AG09309 (cell line): ENCODE measurements at places on chromosomes 6 and 20.

DNA sequence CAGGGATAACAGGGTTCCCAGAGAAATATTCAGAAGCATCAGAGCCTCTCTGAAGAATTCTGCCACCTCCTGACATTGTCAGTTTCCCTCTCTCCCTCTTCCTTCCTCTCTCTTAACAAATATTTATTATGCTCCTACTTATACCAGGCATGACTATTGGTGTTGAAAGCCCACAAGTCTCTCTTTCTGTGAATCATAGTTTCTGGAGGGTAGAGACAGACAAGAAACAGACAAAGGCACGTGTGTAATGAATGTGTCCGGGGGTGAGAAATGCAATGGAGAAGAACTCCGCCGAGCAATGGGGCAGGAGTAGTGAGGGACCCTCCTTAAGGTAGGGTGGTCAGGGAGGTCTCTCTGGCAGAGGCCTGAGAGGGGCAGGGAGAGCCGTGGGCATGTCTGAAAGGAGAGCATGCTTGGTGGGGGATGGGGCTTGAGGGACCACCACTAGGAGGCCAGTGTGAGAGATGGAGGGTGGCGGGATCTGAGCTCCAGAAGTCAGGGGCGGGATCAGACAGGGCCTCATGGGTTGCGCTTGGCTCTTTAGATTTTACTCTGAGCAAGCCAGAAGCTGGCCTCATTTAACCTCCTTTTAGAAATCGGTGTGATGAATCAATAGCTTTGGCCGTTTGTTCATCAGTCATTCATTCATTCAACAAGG, 57.3 kb downstream of the EYA2 start:
- no peak for DNase-seq

- DNase-seq, result no peak
These were observed 50.7 kb downstream of the EZR start for GRCh38 chr6:158768436-158768835.

DNA sequence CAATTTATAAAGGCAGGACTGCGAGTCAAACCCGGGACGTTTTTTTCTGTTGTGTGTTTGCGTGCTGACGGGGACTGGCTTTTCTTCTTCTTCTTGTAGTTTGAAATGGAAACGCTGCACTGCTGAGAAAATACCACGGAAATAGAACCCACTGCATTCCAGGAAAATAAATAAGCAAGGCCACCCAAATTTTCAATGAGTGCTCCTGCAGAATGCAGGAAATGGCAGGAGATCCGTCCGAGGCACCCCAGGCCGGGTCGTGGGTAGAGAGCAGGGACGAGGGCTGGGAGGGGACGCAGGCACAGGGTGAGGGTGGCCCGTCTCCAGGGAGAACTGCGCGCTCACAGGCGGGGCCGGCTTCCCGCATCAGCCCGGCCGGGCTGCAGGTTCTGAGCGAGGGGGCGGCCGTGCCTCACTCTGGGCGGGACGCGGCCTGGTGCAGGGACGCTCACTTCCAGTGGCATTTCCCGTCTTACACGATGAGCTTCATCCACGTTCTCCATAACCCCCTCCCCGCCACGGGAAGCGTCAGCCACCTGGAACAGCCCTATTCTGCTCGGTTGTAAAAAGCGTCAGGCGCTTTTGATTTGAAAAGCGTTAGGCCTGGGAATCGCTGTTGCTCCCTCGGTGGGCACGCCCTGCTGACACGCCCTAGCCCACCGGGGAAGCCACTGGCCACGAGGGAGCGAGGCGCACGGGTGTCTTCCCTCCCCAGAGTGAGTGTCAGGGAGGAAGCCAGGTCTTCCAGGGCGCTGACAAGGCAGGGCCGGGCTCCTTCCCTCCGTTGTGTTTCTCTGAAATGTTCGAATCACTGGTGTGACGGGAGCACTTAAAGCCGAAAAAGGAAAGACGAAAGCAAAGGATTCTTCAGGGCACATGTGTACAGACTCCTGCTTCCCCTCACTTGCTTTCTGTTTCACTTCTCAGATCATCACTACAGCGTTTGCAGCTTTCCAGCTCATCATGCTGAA, 17.9 kb upstream of the EXOC2 start:
- DNase-seq, result peak; percentile 18

DNA sequence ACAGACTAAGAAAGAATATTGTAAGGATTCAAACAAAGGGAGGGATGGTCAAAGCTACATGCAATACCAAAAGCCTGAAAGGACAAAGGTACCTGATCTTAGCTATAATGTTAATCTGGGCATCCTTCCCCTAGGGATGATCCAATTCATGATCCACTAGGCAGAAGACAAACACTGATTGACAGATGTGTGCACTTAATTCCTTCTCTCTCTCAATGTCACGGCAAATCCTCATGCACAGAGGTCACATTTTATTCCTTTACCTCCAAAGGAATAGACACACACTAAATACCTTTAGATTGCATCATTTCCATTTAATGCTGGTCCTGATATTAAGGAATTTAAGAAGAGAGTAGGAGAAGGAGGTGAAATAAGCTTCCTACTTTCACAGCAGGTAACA, 73.4 kb downstream of the ZNF133 start:
- DNase-seq, result no peak

GRCh38 chr6:159163901-159164370, 5.3 kb upstream of the FNDC1 start:
- DNase-seq, result no peak

DNA sequence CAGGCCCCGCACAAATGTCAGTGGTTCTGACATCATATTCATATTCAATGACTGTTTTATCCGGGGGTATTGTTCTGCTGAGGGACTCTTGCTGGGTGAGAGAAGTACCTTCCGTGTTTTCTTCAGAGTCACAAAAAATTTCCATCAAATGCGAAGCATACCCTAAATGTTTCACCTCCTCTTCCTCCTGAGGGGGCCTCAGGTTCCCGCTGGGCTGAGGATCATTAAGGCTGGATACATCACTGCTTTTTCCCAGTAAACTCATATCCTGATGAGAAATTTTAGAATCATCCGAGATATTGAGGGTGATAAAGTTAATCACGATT, 42.8 kb downstream of the IL20RA start:
- DNase-seq, result no peak

GRCh38 chr6:114342826-114343781, at the start of gene HS3ST5:
TSS of gene HS3ST5 (minus strand) at chr6:114343023. CDS start at chr6:114062845, 280,178 bp downstream.
- DNase-seq, result no peak

DNA sequence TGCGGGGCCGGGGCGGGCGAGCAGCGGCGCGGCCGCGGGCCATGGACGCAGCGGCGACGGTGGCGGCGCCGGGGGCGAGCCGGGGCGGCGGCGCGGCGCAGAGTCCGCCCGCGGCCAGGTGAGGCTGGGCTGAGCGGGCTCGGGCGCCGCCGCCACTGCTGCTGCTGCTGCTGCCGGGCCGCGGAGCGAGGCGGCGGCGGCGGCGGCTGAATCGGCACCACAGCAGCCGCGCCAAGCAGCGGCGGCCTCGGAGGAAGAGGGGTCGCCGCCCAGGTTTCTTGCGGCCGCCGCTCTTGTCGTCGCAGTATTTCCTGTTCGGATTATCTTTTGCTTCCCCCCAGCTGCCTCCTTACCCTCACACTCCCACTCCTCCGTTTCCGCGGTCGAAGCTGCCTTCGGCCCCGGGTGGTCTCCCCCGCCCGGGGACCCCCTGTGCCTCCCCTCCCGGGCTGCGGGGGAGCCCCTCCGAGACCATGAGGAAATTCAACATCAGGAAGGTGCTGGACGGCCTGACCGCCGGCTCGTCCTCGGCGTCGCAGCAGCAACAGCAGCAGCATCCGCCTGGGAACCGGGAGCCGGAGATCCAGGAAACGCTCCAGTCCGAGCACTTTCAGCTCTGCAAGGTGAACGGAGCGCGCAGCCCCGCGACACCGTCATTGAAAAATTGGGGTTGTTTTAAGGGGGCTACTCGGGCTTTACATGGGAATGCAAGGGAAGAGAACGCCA, at the start of gene STXBP5:
Gene STXBP5 (plus strand): TSS at position 358 of the 726 bp plus-strand sequence. CDS start 116 bp downstream, at position 474.
- no peak for DNase-seq

GRCh38 chr6:73388433-73388799, 6.2 kb upstream of the DDX43 start:
- no peak for DNase-seq

DNA sequence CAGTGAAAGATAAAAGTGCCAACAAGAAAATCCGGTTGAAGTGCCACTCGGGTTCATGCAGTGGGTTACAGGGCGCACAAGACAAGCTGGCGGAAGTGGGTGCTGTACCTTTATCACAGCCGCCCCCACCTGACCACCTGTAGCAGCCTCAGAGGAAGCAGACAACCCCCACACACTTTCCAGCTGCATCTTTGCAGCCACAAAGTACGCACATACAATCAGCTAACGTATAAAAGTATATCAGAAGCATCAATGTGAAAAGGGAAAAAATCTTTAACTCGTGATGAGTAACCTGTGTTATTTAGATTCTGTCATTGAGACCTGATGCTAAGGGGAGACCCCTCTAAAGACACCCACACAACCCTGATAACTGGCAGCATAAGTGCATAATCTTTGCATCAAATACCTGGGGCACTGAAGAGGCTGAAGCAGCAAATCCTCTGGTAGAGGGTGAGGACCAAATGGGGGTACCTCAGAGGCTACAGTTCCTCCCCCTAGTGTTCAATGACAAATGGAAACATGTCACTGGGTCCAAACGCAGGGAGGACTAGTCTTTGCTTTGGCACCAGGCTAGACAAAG, 22.1 kb downstream of the BACH2 start:
- no peak for DNase-seq

DNA sequence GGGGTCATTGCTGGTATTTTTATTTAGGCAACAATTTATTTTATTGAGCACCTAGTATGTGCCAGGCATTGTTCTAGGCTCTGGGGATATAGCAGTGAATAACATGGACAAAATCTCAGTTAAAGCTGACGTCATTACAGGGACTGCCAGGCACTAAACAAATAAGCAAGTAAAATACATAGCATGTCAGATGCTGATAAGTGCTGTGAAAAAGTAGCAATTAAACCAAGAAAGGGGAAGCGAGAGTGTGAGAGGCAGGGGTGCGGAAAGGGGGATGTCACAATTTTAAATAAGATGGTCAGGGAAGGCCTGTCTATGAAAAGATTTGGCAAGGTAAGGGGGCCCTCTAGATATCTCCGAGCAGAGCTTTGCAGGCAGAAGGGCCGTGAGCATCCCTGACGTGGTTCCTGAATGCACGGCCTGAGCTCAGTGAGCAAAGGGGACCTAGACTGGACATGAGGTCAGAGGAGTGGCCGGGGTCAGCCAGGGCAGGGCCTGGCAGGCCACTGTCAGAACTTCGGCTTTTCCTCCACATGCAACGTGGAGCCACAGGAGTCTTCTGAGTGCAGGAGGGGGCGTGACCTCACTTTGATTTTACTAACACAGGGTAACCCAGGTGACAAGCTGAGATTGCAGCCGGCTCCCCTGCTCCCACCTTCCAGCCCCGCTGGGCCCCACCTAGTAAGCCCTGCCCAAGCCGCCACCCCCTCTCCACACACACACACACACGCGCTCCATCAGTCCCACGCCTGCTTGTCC, 24.2 kb upstream of the SIRPA start:
- DNase-seq, result no peak

DNA sequence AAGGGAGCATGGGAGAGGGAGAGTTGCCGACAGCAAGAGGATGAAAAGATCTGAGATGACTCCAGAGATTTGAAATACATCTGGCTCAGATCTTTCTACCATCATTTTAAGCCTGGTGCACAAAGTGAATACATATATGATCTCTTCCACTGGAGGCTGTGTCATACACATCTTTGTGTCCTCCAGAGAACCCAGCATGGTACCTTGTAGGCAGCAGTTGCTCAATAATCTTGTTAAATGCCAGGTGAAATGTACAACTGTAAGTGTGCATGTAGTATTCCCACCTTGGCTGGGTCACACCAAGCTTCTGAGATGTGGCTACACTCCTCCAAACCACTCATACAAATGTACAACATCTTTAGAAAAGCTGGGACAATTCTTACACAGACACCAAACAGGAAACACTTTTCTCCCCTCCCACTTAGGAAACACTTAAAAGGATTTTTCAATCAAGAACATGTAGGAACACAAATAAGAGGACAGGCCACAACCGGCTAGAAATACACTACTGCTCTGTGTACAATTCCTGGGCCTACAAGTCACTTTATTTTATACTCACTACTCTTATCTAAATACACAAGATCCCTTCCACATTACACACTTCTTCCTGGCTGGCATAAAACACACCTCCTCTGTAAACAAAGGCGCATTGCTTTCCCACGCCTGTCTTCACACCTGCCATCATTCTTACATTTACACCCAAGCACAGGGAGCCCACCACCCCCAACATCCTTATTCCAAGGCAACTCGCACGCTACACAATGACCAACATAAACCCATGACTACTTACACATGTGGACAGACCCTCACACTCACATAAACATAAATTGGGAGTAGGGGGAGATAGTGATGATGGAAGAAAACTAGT, 3.8 kb upstream of the IER3 start:
- DNase-seq, result no peak
